GDM1 (cell line): ENCODE measurements at places on chromosomes 3 and 15.

DNA sequence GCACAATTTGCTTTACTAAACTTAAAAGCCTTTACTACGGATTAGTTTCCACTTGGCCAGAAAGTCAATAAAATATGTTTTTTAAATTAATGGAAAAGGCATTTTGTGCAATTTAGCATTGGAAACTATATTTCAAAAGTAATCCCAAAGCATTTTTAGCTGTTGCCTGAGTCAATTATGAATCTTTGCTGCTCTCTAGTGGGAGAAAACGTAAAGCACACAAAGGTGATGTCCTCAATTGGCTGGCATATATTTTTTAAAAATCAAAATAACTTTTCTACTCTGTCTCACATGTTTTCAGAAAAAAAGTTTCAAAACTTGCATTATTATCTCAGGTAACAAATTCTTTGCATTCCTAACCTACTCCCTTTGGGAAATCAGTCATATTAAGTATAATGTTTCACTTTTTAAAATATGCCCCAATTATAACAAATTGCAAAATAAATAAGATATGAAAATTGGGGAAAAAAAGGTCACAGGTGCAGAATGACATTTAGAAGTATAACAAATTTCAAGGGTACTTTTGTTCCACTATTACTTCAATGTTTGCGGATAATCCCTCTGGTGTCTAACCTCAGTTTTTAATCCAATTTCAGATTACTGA lies 47.2 kb upstream of the TEX55 start:
- no peak for DNase-seq

GRCh38 chr3:141507392-141508066 lies 20.7 kb downstream of the RASA2 start:
- no peak for DNase-seq

- DNase-seq, result no peak
Measured at GRCh38 chr3:119401503-119402440, 61.6 kb downstream of the TMEM39A start.

DNA sequence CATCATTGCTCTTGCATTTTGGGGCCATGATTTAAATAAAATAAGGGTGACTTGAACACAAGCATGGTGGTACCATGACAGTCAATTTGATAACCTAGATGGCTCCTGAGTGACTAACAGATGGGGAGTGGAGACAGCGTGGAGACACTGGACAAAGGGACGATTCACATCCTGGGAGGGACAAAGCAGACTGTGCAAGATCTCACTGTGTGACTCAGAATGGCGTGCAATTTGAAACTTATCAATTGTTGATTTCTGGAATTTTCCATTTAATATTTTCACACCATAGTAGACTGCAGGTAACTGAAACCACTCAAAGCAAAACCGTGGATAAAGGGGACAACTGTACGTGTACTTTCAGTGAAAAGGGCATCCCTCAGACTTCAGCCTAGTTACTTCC lies 25.5 kb downstream of the MCCC1 start:
- DNase-seq, result no peak

GRCh38 chr3:55951388-55951787 lies 464.3 kb upstream of the WNT5A start:
- DNase-seq, result no peak

GRCh38 chr3:169564883-169565282 lies 98.6 kb downstream of the MECOM start:
- DNase-seq, result no peak

DNA sequence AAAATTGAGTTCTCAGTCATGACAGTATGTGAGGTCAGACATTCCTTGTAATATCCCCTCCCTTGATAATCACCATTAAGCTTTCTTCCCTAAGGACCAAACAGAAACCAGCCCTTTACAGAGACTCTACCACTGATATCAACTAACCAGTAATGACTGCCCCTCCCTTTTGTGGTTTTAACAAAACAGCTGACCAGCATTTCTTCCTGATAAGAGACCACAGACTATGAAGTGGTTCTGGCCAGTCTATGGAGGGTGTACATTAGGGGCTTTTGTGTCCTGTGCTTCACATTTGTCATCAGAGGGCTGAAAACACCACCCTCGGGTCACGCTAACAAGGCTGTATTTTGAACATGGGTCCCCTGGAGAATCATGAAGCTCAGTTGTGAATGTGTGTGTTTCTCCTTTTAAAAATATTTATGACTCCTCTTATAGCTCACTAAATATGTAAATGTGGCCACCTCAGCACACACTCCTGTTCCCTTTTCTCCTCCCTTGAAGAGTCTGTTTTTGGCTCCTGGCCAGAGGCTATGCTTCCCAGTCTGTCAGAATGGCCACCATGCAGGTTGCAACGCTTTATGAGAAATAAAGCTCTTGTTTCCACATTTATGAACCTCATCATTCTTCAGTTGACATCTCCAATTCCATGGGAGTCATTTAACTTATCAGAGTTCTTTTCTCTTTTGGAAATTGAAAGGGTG lies 239.3 kb downstream of the CPNE4 start:
- DNase-seq, result no peak

- no peak for DNase-seq
Measured at GRCh38 chr15:32718227-32718820, 520 bp downstream of the GREM1 start.
